ENCODE measurements at places on chromosomes 3 and 15. TPM values are rescaled to one million over a fixed set of nuclear protein-coding genes. Genes with fewer than 3 reads are reported as not detected.

DNA sequence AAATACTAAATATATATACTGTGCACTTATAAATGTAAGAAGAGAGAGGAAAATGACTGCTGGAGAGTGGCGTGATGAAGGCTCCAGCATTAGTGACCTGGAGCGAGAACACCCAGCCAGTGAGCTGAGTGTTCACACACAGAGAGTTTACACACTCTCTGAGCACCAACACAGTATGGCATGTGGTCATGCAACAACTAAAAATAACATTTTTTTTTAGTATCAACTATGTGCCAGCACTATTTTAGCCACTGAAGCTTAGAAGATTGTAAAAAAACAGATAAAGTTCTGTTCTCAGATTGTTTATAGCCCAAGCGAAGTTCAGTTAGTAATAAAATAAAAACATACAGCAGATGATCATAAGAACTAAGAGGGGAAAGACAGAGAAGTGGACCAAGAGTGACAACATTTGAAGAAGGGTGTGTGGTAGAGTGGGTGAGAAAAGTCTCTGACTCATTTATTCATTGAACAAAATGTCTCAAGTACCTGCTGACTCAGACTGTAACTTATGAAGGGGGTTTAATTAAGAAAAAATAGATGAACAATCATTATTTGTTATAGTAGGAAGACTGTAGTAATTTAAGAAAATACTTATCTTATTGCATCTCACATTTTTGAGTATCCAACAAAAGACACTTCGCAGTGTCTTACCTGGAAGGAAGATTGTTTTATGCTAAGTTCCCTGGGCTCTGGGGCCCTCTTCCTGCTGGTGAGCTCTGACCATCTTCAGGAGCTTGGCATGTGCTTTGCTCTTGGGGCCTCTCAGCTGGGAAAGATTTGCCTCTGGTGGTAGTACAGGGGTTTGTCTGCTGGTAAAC is 43.8 kb downstream of the GAP43 start:
- H3K27me3 ChIP-seq: peaks cover 5% of the 10 kb centered on the region
- H3K4me1 ChIP-seq: peaks cover 9% of the 10 kb centered on the region
- peak overlapping the region; percentile 9 for H3K27ac ChIP-seq
- no peak for DNase-seq

GRCh38 chr3:106965307-106965706 is 411.9 kb upstream of the CCDC54 start:
- no peaks in the 10 kb centered on the region for H3K27me3 ChIP-seq
- no peaks in the 10 kb centered on the region for H3K4me1 ChIP-seq
- DNase-seq: no peak
- no peak overlapping the region for H3K27ac ChIP-seq

The ATR gene
- total RNA-seq: 18.4 TPM

The ALDH1L1 gene
- 0.93 TPM for total RNA-seq

GRCh38 chr3:99298661-99299060 is 339.7 kb upstream of the COL8A1 start:
- H3K27ac ChIP-seq: no peak overlapping the region
- no peak for DNase-seq
- no peaks in the 10 kb centered on the region for H3K36me3 ChIP-seq
- H3K4me1 ChIP-seq: peaks cover 6% of the 10 kb centered on the region
- no peak overlapping the region for H3K4me3 ChIP-seq
- H3K27me3 ChIP-seq: no peaks in the 10 kb centered on the region

GRCh38 chr15:94075349-94075748 is 156.0 kb upstream of the MCTP2 start:
- DNase-seq: no peak
- H3K27ac ChIP-seq: no peak overlapping the region
- no peaks in the 10 kb centered on the region for H3K36me3 ChIP-seq
- H3K4me1 ChIP-seq: no peaks in the 10 kb centered on the region

DNA sequence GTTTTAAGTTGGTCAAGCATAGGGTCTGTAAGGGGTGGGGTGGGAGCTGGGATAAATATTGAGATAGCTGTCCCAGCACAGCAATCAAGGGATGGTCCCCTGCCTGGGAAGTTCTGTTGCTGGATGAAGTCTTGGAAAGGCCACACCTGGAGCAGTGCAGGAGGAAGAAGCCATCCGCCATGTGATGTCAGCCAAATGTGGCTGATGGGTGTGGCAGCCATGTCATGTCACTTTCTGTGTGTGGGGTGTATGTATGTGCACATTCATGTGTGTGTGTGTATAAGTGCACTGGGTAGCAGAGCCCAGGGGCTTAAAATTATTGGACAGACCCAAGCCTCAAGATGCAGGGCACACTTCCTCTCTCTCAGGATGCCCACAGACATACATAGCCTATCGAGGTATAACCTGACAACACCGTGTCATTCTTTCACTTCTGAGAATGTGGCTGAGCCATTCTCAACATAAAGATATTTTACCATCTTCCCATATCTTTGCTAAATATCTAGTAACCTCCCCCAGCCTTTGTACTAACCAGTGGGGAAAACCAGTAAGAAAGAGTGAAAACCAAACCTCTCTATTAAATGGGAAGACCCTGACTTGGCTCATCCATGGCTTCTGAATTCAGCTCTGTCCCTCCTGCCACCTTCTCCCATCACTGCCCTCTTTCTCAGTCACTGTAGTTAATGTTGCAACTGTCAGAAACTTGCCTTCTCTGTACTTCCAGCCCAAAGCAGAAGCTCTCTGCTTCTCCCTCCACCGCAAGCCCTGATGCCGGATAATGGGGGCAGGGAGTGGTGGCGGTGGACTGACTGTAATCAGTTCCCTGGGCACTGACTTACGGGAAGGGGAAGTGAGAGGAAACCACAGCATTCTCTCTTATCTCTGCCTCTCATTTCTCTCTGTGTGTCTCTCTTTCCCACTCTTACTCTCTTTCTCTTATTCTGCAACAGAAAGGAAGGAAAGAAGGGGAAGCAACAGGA is 11.2 kb downstream of the TNFSF10 start:
- DNase-seq: no peak
- no peak overlapping the region for H3K27ac ChIP-seq
- H3K27me3 ChIP-seq: no peaks in the 10 kb centered on the region

GRCh38 chr15:29134239-29134638 is 135.4 kb downstream of the NSMCE3 start:
- DNase-seq: no peak
- H3K4me1 ChIP-seq: peaks cover 6% of the 10 kb centered on the region
- H3K27me3 ChIP-seq: no peaks in the 10 kb centered on the region
- no peak overlapping the region for H3K27ac ChIP-seq
- H3K4me3 ChIP-seq: no peak overlapping the region

The ALDH1A2 gene
- not detected for total RNA-seq

The FAM107A gene
- not detected for total RNA-seq

DNA sequence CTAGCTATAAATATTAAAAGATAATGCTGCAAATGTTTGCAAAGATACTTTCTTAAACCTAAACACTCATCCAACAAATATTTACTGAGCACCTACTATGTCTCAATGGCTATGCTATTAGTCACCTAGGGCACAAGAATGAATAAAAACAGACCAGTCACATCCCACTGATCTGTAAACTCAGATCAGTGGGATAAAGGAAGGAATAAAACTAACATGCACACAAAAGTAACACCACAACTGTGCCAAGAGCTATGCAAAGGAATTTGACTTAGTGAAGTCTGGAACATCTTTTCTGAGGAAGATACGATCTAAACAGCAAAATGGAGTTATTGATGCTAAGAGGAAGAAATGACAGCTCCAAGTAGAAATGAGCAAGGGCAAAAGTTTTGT is 56.6 kb downstream of the CBLB start:
- H3K36me3 ChIP-seq: no peaks in the 10 kb centered on the region
- no peak overlapping the region for H3K27ac ChIP-seq
- no peak for DNase-seq
- H3K4me1 ChIP-seq: peaks cover 4% of the 10 kb centered on the region
- no peaks in the 10 kb centered on the region for H3K27me3 ChIP-seq

The CPA3 gene
- not detected for total RNA-seq

- no peaks in the 10 kb centered on the region for H3K27me3 ChIP-seq
- DNase-seq: no peak
- no peaks in the 10 kb centered on the region for H3K36me3 ChIP-seq
These were observed 578.7 kb downstream of the NLGN1 start for GRCh38 chr3:173976281-173976680.

DNA sequence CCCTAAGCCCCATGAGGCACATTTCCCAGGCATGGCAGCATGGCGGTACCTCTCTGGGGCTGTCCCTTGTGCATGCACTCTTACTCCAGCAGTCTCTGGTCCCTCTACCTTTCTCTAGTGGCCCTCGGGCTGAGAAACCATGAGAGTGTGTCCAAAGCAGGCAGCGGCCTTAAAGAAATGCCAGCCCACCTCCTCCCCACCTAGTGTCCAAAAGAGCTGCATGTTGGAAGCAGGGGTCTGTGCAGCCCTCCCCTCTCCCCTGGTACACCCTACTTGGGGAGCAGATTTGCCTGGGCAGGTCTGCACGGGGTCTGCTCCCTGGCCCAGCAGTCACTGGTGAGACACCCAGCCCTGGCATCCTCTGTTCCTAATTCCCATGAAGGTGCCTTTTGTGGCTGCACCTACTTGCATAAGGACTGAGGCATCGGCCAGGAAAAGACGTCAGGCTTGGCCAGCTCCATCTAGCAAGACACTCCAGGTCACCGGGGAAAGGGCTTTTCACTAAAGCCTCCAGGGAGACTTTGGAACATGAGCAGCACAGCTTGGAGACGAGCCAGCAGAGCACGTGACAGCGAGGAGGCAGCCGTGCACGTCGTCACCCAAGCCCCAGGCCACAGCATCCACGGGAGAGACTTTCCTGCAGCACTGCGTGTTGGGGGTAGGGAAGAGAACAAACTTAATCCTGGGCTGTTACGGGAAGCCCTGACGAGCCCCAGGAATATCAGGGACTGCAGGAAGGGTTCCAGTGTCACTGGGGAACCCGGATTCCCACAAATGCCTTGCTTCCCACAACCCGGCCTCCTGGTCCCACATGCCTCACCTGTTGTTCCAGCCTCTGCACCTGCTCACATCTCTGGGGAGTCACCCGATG is 38.8 kb downstream of the TM2D3 start:
- peaks cover 3% of the 10 kb centered on the region for H3K4me1 ChIP-seq
- no peak overlapping the region for H3K4me3 ChIP-seq
- H3K27ac ChIP-seq: peak overlapping the region; percentile 44
- H3K27me3 ChIP-seq: no peaks in the 10 kb centered on the region
- no peaks in the 10 kb centered on the region for H3K36me3 ChIP-seq
- no peak for DNase-seq

DNA sequence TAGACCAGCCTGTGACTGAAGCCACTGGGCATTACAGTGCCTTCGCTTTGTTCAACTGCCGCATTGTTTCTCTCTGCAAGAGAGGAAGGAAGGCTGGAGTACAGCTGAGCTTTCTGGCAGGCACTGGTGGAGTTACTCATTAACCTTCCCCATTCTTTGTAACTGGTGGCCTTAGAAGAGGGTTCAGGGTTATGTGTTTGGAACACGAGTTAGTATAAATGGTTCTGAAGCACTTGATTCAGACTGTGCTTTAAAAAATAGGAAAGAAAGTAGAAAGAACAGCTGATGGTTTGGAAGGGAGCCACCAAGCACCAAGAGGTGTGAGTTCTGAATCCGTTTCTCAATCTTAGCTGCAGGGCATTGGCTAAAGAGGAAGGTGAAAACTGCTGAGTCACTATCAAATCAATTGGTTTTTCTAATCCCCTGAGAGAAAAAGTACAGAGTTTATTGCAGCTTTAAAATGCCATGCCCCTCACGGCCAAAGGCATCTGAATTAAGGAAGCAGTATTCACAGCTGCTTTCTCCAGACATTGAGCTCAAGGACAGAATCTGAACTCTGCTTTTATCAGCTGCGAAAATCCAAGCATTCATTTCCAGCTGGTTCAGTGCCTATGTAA is 3.6 kb downstream of the HGD start:
- H3K4me3 ChIP-seq: peak overlapping the region; percentile 46
- no peaks in the 10 kb centered on the region for H3K36me3 ChIP-seq
- peaks cover 13% of the 10 kb centered on the region for H3K4me1 ChIP-seq
- peak overlapping the region; percentile 81 for H3K27ac ChIP-seq

- no peak overlapping the region for H3K27ac ChIP-seq
- DNase-seq: no peak
- no peaks in the 10 kb centered on the region for H3K36me3 ChIP-seq
These were observed 13.8 kb downstream of the SQOR start for GRCh38 chr15:45648521-45649200.

DNA sequence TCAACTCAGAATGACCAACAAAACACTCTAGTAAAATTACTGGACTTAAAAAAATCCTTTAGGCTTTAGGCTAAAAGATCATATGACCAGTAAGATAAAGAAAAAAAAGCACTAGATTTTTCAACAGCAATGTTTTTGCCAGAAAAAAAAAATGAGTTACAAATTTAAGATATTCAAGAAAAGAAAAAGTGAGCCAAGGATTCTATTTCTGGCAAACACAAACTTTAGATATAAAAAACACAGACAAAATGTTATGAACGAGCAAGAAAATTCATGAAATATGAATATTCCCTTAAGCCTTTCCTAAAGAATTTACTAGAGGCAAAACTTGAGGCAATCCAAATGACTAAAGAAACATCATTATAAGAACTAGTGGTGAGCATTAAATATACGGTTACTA is 8.6 kb downstream of the GOLGB1 start:
- DNase-seq: no peak
- H3K27me3 ChIP-seq: no peaks in the 10 kb centered on the region
- no peak overlapping the region for H3K4me3 ChIP-seq
- H3K4me1 ChIP-seq: no peaks in the 10 kb centered on the region
- H3K27ac ChIP-seq: no peak overlapping the region

The LAMB2 gene
- 94.8 TPM for total RNA-seq

GRCh38 chr3:56783644-56784447 is 17.9 kb downstream of the ARHGEF3 start:
- no peaks in the 10 kb centered on the region for H3K36me3 ChIP-seq
- no peaks in the 10 kb centered on the region for H3K27me3 ChIP-seq
- no peak for DNase-seq

The KCNH8 gene
- total RNA-seq: 15.0 TPM
